ENCODE measurements at places on chromosomes 1 and 21. TPM values are rescaled to one million over a fixed set of nuclear protein-coding genes. Genes with fewer than 3 reads are reported as not detected.
A peak's percentile ranks its signal among the peaks of the same experiment; 100 is the strongest.

DNA sequence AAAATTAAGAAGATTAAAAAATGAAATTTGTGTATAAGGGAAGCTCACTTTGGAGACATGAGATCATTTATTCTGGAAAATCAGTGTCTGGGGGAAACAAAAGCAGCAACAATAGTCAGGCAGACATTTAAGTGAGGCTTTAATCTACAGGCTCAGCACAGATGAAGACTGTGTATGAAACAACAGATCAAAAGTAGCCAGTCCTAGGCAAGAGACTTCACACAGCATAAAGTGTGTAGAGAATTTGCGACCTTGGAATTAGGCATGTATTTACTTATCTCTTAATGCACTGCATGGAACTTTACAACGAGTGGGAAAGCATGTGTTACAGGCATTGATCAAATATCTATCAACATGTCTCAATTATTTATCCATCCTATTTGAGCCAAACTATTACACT, 1099.9 kb downstream of the PLA2G4A start:
- no peaks in the 10 kb centered on the region for H3K36me3 ChIP-seq
- H3K4me3 ChIP-seq: no peak overlapping the region
- no peak overlapping the region for H3K27ac ChIP-seq

- H3K27ac ChIP-seq: no peak overlapping the region
- H3K4me3 ChIP-seq: no peak overlapping the region
- H3K27me3 ChIP-seq: no peaks in the 10 kb centered on the region
- DNase-seq: no peak
- no peaks in the 10 kb centered on the region for H3K4me1 ChIP-seq
Observed at GRCh38 chr1:235408503-235408960, 41.3 kb downstream of the TBCE start.

LRRN2 gene
- 2.5 TPM for total RNA-seq

DNA sequence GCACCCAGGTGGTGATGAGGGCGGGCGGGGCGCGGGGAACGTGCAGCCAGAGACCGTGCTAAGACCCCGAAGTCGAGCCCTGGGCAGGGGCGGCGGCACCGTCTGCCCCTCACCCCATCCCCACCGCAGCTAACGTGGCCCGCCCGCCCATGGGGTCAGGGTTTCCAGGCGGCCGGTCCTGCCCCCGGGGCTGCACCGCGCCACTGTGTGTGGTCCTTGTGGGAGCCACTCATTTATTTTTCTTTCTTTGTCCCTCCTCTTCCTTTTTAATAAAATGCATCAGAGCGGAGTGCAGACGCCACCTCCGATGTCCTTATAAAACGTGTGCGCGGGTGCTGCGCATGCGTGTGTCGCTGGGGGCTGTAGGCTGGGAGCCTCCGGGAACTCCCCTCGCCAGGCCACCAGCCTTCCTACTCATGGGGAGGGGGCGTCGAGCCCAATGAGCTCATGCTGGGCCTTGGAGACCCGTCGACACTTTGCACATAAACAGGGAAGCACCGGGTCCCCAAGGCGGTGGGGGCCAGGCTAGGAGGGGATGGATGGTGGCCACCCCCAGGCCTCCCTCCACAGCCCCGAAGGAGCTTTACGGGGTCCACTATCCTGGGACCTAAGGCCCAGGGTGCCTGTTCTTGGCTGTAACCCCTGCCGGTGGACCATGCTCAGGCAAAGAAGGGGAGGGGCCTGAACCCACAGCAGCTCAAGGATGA, 59.9 kb downstream of the WNT9A start:
- no peak for DNase-seq
- peak overlapping the region; percentile 93 for H3K27ac ChIP-seq
- H3K36me3 ChIP-seq: no peaks in the 10 kb centered on the region
- H3K4me3 ChIP-seq: peak overlapping the region; percentile 72
- H3K4me1 ChIP-seq: no peaks in the 10 kb centered on the region

GRCh38 chr1:208537198-208537597, 293.0 kb upstream of the PLXNA2 start:
- no peak overlapping the region for H3K4me3 ChIP-seq
- no peaks in the 10 kb centered on the region for H3K4me1 ChIP-seq
- no peak for DNase-seq

GRCh38 chr1:47713975-47714767, 276.3 kb downstream of the FOXD2 start:
- H3K27ac ChIP-seq: no peak overlapping the region
- peaks cover 3% of the 10 kb centered on the region for H3K27me3 ChIP-seq
- DNase-seq: no peak
- no peak overlapping the region for H3K4me3 ChIP-seq
- H3K4me1 ChIP-seq: peaks cover 4% of the 10 kb centered on the region

DNA sequence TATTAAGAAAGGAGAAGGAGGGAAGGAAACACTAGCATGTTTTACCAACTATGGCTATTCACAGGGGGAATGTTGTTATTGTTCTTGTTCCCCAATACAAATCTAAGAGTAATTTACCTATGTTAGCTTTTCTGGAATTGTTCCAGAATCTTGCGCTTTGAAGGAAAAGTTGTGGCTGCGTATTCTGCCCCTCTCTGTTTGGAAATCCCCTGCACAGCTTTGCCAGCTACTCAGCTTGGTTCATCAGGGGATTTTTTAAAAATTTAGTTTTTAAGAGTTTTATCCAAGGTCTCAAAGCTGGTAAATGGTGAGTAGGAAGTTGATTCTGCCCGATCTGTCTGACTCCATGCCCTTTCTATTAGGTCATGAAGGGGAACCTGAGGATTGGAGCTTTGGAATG, 9.5 kb upstream of the IRF6 start:
- no peak overlapping the region for H3K4me3 ChIP-seq
- no peaks in the 10 kb centered on the region for H3K27me3 ChIP-seq
- no peak for DNase-seq
- no peaks in the 10 kb centered on the region for H3K36me3 ChIP-seq
- peak overlapping the region; percentile 81 for H3K27ac ChIP-seq
- no peaks in the 10 kb centered on the region for H3K4me1 ChIP-seq

DNA sequence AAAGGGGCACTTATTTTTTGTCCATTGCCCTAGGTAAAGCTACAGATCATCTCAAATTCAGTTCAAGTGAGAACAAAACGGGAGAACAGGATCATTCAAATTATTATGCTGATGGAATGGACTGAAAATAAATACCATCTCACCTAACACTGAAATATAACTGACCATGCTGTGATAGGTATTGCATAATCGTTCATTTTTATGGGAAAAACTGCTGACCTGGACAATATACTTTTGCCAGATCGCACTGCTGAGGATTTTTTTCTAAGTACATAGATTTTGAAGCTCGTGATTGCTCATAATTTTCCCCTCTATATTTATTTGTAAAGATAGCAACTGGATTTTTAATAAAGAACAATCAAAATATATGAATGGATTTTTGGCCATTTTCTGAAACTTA, 636.6 kb upstream of the NEGR1 start:
- no peak overlapping the region for H3K27ac ChIP-seq
- no peak for DNase-seq
- H3K27me3 ChIP-seq: no peaks in the 10 kb centered on the region
- no peaks in the 10 kb centered on the region for H3K36me3 ChIP-seq
- H3K4me3 ChIP-seq: no peak overlapping the region
- H3K4me1 ChIP-seq: no peaks in the 10 kb centered on the region

- no peak overlapping the region for H3K4me3 ChIP-seq
- H3K27ac ChIP-seq: no peak overlapping the region
- no peaks in the 10 kb centered on the region for H3K27me3 ChIP-seq
- no peaks in the 10 kb centered on the region for H3K36me3 ChIP-seq
- no peaks in the 10 kb centered on the region for H3K4me1 ChIP-seq
- no peak for DNase-seq
Observed at GRCh38 chr1:84538599-84538998, 32.2 kb upstream of the GNG5 start.

MAP1LC3C gene
- total RNA-seq: 10.8 TPM

- H3K27me3 ChIP-seq: peaks cover 3% of the 10 kb centered on the region
- H3K4me3 ChIP-seq: peak overlapping the region; percentile 19
- peak overlapping the region; percentile 66 for H3K27ac ChIP-seq
- peak; percentile 47 for DNase-seq
- no peaks in the 10 kb centered on the region for H3K36me3 ChIP-seq
- no peaks in the 10 kb centered on the region for H3K4me1 ChIP-seq
Observed at GRCh38 chr21:33121715-33122475, 52.0 kb downstream of the OLIG1 start.

WDR64 gene
- not detected for total RNA-seq

GRCh38 chr1:18941221-18942141, 15.0 kb downstream of the IFFO2 start:
- H3K27ac ChIP-seq: peak overlapping the region; percentile 75
- H3K36me3 ChIP-seq: no peaks in the 10 kb centered on the region
- H3K4me1 ChIP-seq: peaks cover 25% of the 10 kb centered on the region
- DNase-seq: peak; percentile 88

ARTN gene
- 2.3 TPM for total RNA-seq

C1QA gene
- 55.7 TPM for total RNA-seq

DNA sequence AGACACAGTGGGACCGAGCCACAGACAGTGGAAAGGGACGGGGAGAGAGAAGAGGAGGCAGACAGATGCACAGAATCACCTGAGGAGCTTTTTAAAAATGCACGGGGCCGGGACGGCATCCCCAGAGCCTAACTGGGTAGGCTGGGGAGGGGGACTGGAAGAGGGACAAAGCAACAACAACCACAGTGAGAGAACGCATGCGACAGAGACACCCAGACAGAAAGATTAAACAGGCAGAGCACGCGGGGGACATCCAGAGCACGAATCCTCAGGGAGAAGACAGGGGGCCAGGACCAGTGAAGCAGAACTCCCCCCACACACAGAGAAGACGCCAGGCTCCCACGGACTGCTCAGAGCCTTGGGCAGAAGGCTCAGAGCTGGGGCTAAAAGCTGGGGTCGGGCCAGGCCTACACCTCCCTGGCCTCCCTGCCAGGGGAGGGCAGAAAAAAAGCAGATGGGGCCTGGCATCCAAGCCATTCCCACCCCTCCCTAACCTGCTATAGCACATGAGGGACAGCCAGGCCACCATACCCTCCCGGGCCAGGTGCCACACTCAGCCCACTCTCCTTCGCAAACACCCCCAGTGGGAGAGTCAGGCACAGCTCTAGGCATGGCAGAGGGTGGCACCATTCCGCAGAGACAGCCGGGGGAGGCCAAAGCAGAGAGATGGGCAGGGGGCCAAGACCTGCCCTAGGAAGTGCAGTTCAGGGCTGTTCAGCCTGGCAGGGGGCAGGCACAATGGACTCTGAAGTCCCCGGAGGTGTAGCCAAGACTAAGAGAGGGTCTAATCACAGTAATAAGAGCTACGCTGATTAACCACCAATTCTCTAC, 29.8 kb upstream of the COL16A1 start:
- no peaks in the 10 kb centered on the region for H3K4me1 ChIP-seq
- H3K4me3 ChIP-seq: no peak overlapping the region
- H3K27me3 ChIP-seq: no peaks in the 10 kb centered on the region
- H3K27ac ChIP-seq: no peak overlapping the region

RXRG gene
- not detected for total RNA-seq

Data from breast epithelium (tissue), 4 donors.